ENCODE measurements at places on chromosomes 1 and 21.

DNA sequence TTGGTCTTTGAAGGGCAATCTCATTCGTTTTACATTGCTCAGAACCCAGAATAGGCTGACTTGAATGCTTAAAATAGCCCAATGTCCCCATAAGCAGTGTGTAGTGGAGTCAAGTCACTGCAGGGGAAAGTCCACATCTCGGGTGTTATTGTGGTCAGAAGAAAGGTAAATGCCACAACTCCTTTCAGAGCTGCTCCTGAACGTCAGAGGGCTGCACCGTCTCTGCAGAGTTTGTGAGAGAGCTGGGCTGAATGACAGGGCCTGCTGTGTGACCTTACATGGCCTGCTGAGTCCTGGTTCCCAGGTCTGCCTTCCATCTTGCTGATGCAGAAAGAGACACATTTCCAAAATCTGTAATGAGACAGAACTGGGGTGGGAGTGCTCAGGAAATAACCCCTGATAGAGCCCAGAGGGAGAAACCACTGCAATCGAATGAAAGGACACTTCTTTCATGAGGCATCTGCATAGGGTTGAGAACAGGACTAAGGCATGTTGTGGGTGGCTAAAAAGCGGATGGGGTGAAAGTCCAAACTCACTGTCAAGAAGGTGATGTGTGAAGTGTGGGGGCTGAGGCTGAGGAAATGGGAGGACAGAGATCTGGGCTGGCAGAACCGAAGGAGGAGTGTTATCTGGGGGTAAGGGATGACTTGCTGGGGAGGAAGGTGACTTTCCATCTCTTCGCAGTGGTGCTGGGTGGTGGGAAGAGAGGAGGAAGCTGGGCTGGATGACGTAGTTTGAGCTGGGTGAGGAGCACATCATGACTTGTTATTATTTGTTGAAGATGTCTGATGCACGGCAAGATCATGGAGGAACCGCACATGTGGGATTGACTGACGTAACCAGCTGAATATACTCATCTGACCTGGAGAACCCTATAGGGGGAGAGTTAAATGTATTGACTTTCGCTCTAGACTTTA, 33.7 kb downstream of the XCL2 start:
- no peak for DNase-seq

- DNase-seq = no peak
Observed at GRCh38 chr1:24159366-24159765, 16.4 kb upstream of the IL22RA1 start.

- no peak for DNase-seq
Observed at GRCh38 chr1:237568955-237569354, 321.8 kb downstream of the ZP4 start.

- DNase-seq = no peak
Observed at GRCh38 chr1:17636612-17637011, 97.1 kb downstream of the ARHGEF10L start.

- DNase-seq = no peak
Observed at GRCh38 chr1:73106931-73107330, 824.6 kb upstream of the NEGR1 start.

- DNase-seq = no peak
Observed at GRCh38 chr1:178408871-178409270, 87.9 kb downstream of the CLEC20A start.

- no peak for DNase-seq
Observed at GRCh38 chr21:29430576-29430975, 131.9 kb downstream of the BACH1 start.

DNA sequence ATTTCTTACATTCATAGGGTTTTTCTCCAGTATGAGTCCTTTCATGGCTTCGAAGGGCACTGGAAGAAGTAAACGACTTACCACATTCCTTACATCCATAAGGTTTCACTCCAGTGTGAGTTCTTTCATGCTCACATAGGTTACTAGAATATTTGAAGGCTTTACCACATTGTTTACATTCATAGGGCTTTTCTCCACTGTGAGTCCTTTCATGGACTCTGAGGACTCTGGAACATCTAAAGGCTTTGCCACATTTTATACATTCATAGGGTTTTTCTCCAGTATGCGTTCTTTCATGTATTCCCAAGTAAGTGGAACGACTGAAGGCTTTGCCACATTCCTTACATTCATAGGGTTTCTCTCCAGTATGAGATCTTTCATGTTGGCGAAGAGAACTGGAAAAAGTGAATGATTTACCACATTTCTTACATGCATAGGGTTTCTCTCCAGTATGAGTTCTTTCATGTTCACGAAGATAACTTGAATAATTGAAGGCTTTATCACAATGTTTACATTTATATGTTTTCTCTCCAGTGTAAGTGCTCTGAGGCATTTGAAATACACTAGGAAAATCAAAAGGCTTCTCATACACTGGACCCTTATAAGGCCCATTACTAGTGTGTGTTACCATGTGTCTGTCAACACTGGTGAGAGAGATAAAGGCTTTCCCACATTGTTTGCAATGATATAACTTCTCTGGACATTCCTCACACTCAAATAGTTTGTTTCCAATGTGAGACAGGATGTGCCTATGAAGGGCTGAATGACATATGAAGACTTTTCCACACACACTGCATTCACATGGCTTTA, 29.9 kb upstream of the ZNF695 start:
- DNase-seq = no peak

GRCh38 chr1:211517006-211517405, 25.0 kb upstream of the RD3 start:
- DNase-seq = no peak

- peak; percentile 76 for DNase-seq
Observed at GRCh38 chr1:157403203-157403602, 149.1 kb downstream of the FCRL5 start.

DNA sequence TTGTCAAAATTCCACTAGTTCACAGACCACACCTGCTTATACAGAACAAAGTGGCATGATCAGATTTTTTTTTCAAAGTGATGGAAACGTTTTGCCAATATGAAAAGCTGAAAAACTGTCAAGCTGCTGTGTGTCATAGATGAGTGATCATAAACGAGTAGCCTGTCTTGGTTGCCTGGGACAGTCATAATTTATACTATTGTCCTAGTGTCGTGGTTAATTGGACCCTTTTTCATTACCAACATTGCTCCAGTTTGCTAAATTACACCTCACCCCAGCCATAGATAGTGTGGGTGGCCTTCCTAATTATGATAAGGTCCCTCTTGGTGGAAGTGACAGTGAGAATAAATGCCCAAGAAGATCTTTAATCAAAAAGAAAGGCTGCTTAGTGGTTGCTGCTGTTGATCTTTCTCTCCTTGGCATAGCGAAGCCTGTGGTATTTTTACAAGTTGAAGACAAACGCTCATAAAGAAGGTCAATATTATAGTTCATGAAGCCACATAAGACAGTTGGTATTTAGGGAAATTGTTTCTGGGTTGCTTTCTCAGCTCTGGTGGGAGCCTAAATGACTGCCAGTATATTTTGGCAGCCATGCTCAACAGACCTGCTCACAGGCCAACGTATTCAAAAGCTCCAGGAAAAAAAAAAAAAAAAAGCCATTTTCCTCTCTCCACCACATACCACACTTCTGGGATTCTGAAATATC, 478.1 kb downstream of the PLA2G4A start:
- DNase-seq = no peak

DNA sequence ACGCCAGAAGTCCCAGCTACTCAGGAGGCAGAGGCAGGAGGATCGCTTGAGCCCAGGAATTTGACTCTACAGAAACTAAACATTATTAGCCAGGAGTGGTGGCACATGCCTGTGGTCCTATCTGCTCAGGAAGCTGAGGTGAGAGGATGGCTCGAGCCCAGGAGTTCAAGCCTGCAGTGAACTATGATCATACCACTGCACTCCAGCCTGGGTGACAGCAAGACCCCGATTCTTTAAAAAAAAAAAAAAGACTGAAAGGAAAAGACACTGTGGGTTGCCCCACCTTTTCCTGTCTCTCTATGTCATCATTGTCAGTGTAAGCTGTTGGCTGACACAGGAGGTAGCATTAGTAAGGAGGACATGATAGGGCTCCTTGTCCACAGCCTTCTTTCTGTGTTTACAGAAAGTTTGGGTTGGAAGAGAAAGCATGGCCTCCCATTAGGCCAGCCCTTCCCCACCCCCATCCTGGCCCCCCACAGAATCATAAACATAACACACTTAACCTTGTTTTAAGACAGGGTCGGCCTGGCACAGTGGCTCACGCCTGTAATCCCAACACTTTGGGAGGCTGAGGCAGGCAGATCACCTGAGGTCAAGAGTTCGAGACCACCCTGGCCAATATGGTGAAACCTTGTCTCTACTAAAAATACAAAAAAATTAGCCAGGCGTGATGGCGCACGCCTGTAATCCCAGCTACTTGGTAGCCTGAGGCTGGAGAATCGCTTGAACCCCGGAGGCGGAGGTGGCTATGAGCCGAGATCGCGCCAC, 20.6 kb upstream of the RCAN3 start:
- no peak for DNase-seq

DNA sequence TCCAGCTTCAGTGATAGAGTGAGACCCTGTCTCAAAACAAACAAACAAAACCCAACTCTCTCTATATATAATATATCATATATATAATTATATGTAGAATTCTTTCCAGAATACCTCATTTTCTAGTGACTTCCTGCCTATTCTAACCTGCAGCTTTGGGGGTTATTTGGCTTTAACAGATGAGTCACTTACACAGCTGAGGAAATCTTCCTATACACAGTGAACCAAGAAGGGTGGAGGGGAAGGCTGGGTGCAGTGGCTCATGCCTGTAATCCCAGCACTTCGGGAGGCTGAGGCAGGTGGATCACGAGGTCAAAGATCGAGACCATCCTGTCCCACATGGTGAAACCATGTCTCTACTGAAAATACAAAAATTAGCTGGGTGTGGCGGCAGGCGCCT, 9.2 kb downstream of the RAB29 start:
- DNase-seq = no peak

DNA sequence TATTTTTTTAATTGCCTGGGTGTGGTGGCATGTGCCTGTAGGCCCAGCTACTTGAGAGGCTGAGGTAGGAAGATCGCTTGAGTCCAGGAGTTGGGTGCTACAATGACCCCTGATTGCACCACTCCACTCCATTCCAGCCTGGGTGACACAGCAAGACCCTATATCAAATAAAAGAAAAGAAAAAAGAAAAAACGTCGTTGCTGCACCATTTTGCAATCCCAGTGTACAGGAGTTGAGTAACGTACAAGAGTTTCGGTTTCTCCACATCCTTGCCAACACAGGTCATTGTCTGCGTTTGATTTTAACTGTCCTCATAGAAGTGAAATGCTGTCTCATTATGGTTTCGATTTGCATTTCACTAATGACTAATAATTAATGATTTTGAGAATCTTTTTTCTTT, 7.9 kb downstream of the ZNF684 start:
- no peak for DNase-seq

DNA sequence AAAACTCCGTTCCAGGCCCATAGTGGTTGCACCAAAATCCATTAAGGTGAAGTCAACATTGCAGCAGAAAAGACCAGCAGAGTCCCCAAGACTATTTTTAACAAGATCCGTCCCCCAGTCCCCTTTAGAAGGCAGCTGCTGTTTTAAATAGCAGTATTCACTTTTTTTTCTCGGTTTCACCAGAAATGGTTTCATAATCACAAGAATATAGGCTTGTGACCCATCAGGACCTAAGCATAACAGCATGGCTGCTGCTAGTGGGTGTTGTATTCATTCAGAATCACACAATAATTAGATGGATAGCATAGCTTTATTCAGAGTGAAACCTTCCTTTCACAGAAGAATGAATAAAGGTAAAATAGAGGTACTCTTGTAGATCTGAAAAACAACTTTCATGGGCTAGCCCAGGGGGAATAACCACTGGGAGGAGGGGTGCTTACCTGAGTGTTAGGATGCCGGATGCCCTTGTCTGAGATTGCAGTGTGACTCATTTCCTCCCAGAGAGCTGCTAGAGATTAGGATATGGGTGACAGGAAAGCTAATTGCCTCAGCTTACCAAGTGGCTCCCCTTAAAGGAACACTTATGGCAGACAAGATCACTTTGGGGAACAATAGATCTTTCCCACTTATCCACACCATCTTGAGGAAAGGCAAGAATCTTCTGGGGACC, 35.0 kb downstream of the ACKR1 start:
- DNase-seq = no peak

DNA sequence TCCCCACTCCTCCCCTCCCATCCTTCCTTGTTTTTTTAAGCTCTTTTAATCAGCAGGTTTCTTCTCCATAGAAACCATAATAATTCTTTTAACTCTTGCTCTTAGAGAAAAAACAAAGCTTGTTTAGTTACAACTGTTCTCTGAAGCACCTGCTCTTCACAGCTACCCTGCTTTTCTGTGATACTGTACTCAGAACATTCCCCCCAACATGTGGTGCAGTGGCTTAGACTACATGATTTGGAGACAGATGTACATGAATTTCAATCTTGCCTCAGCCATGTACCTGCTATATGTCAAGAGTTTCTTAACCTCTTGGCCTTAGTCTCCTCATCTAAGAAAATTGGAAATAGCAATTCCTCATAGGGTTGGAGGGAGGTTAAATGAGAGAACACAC, 33.5 kb downstream of the LAMC2 start:
- no peak for DNase-seq

GRCh38 chr1:89523572-89524368, 859 bp upstream of the LRRC8B start:
- peak; percentile 65 for DNase-seq

GRCh38 chr1:109274533-109275476, 8.1 kb downstream of the PSRC1 start:
- DNase-seq = no peak

GRCh38 chr1:3586986-3587759, 24.1 kb downstream of the MEGF6 start:
- no peak for DNase-seq

GRCh38 chr1:167294528-167294927, 73.8 kb downstream of the POU2F1 start:
- no peak for DNase-seq

- DNase-seq = peak; percentile 51
Observed at GRCh38 chr1:206967096-206967849, 3.0 kb downstream of the FCAMR start.

GRCh38 chr1:41184446-41184845, 57.7 kb downstream of the SCMH1 start:
- DNase-seq = no peak

- DNase-seq = no peak
Observed at GRCh38 chr21:26501495-26502021, 71.5 kb downstream of the CYYR1 start.

- no peak for DNase-seq
Observed at GRCh38 chr1:221696027-221696426, 45.9 kb downstream of the DUSP10 start.
